Nucleus accumbens (tissue), 56 donors: ENCODE measurements at places on chromosomes 2 and 18.

GRCh38 chr2:119734047-119734446 is 25.7 kb upstream of the PTPN4 start:
- no peak for DNase-seq

DNA sequence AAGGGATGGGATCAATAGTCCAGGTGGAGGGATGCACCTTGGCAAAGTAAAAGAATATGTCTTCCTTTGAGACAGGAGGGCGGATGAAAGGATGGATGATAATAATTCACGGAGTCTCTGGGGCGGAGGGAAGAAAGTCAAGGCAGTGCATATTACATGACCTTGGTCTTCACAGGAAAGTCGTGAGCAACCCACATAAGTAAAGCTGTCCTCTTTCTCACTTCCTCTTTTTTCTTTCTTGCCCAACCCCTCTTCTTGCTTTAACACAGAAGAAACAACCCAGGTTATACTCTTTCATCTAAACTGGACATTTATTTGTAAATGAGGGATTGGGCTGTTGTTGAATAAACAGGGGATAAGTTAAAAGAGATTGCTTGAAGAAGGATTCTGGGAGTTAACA is 168.7 kb upstream of the SKOR2 start:
- no peak for DNase-seq

DNA sequence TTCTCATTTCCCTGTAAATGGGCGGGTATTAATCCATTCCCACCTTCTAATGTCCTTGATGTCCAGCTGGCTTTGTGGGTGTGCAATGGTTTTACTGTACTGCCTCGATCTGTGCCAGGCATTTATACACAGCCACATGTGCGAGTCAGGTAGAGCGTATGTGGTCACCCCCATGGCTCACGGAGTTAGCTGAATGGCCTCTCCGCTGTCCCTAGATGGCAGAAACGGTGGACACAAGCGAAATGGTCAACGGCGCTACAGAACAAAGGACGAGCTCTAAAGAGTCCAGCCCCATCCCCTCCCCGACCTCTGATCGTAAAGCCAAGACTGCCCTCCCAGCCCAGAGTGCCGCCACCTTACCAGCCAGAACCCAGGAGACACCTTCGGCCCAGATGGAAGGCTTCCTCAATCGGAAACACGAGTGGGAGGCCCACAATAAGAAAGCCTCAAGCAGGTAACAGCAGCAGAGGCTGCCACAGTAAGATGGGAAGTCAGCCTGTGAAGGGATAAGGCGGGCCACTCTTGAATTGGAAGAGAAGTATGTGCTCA is 59.1 kb upstream of the EML6 start:
- no peak for DNase-seq

- DNase-seq = no peak
Observed at GRCh38 chr2:126614524-126615227, 41.3 kb upstream of the GYPC start.

DNA sequence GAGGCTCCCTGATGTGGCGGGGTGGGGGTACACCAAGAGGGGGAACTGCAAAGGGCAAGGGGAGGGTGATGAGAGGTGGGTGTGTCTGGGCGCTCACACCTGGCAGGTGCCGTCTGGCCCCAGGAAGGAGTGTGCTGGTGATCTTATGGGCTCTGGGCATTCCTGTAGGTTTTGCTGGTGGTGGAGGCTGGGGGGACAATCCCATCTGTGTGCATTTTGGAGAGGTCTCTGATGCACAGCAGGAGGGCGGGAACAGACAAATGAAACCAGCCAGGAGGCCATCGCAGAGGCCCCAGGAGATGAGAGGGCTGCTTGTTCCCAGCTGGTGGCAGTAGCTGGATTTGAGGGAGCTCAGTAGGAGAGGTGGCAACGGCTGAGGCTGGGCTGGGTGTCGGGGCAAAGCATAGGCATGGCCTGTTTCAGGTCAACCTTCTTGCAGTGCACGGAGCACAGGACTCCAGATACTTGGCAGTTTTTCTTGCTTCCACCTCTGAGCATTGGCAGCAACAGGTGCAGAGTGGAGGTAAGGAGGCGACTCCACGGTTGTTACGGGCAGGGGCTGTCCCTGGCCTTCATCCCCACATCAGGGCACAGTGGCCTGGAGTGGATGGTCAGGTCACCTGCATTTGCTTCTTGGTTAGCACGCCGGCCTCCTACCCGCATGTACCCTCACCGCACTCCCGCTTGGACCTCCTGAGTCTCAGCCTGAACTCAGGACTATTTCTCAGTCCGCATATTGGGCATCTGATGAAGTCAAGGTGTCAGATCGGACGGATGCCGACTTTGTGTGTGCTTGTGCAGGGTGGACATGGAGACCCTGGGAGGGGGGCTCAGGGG is 194.2 kb upstream of the HDAC4 start:
- no peak for DNase-seq

- DNase-seq = no peak
Observed at GRCh38 chr2:180015951-180016709, 9.0 kb upstream of the CWC22 start.

DNA sequence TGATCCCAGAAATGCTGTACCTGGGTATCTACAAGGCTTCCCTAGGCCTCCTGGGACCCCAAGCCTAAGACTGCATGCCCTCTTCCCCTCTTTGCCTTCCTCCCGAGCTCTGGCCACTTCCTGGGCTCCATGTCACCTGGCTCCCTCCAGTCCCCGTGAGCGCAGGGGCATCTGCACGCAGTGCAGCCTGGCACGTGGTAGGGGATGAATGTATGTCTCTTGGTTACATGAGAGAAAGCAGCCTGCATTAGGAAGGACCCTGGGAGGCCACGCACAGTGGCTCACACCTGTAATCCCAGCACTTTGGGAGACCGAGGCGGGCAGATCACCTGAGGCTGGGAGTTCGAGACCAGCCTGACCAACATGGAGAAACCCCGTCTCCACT is 15.8 kb downstream of the PASK start:
- DNase-seq = no peak

GRCh38 chr2:217286833-217287232 is 427.0 kb upstream of the TNP1 start:
- no peak for DNase-seq

DNA sequence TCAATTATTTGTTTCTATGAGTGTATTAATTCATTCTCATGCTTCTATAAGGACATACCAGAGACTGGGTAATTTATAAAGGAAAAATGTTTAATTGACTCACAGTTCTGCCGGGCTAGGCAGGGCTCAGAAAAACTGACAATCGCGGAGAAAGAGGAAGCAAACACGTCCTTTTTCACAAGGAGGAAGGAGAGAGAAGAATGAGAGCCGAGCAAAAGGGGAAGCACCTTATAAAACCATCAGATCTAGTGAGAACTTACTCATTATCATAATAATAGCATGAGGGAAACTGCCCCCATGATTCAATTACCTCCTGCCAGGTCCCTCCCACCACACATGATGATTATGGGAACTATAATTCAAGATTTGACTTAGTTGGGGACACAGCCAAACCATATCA is 294.0 kb downstream of the DSC3 start:
- no peak for DNase-seq

GRCh38 chr2:167475791-167476190 is 587.5 kb downstream of the XIRP2 start:
- no peak for DNase-seq

- DNase-seq = no peak
Observed at GRCh38 chr2:33136566-33136965, 189.8 kb downstream of the LTBP1 start.

DNA sequence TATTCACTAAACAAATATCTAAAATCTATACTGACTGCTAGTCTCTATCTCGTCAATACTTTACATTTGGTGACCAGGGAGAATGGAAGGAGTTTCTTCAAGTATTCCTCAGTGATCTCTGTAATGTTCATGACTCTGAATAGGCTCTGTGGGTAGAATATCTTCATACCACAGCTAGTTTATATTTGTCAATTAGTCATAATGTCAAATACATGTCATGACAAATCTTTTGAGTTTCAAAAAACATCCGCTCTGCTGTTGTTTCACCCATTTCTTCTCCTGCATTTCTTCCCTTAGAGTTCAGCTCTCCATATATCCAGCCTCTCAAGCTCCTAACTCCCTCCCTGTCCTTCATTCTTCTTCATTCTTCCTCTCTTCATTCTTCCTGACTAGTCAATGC is 206.5 kb upstream of the FANCL start:
- DNase-seq = no peak

GRCh38 chr18:49730951-49731391 is 82.4 kb downstream of the ACAA2 start:
- DNase-seq = no peak

- no peak for DNase-seq
Observed at GRCh38 chr2:9003366-9003615, 193 bp downstream of the MBOAT2 start.

- DNase-seq = no peak
Observed at GRCh38 chr18:379681-380330, 112.0 kb upstream of the THOC1 start.

- DNase-seq = no peak
Observed at GRCh38 chr2:104254017-104254416, 599.9 kb upstream of the POU3F3 start.

DNA sequence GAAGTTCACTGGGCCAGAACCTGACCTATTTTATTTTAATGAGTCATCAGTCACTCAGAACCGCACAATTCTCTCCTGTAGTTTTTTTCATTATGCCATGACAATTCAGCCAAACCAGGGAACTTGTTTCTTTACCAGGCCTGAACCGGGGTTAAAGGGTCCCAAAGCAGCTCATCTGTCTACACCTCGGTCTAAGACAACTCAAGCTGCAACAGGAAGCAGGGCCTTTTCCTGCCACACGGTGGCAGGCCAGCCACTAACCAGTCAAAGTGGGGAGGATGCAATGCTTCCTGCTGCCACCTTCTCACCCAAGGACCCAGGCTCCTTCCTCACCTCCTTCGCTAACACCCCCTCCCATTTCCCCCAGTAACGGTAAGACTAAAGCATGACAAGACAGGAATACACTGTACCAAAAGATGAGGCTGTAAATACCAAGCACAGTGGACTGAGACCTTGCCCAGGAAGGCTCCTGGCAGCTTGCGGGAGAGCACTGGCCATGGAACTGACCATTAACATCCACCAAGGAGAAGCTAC is 56.7 kb upstream of the ACKR3 start:
- DNase-seq = peak; percentile 29

DNA sequence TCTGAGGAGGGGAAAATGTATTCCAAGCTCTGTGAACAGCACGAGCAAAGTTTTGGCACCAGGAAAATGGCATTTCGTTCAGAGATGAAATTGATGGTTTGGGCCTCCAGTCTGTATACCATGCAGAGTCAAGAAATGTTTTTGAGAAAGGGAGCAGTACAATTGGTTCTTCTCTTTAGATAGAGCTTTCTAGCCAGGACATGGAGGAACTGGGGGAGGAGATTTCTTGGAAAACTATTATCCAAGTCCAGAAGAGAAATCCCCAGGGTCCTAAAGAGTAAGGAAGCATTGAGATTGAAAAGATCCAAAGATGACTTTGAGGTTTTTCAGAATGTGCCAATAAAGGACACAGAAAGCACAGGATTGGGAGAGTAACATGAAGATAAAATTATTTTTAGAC is 432.4 kb downstream of the TNS1 start:
- DNase-seq = no peak

GRCh38 chr2:183892315-183892941 is 705.9 kb upstream of the ZNF804A start:
- no peak for DNase-seq

GRCh38 chr2:79860228-79861058 is 347.6 kb downstream of the CTNNA2 start:
- no peak for DNase-seq

DNA sequence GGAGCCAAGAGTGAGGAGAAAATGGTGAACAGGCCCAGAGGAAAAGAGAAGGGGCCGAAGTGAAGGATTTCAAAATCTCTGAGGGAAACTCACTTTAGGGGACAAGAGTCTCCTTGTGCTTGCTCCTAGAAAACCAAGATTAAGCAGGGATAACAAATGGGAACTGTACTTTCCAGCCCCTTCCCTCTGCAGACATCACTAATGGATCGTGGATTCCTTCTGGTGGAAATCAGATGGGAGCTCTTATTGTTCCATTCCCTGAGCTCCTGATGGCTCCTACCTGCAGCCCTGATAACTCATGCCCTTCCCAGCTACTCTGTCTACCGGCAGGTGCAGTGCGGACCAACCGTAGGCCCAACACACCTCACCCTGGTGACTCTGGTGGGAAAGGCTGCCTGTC is 20.6 kb upstream of the RESP18 start:
- DNase-seq = no peak

- DNase-seq = no peak
Observed at GRCh38 chr2:157173740-157174184, 83.7 kb upstream of the GALNT5 start.

DNA sequence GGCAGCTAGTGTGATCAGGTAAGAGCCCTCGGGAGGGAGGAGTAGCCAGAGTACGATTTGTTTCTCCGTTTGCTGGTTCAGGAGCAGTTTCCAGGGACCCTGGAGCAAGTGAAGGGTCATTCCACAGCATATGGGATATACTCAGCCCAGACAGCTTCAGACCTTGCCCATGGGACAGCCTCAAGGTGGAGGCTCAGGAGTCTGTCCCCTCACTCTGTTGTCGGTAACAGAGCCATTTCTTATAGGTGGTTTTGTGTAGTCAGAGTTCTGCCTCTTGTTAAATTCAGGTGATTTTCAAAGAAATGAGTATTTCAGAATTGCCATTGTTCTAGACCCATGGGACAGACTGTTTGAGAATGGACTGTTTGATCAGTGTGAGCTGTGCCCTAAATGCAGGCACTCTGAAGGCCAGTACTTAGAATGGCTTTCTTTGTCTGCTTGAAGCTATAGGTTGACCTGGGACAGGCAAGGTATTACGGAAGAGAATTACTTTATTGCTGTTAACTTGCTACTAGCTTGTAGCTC is 15.2 kb downstream of the FMNL2 start:
- no peak for DNase-seq

DNA sequence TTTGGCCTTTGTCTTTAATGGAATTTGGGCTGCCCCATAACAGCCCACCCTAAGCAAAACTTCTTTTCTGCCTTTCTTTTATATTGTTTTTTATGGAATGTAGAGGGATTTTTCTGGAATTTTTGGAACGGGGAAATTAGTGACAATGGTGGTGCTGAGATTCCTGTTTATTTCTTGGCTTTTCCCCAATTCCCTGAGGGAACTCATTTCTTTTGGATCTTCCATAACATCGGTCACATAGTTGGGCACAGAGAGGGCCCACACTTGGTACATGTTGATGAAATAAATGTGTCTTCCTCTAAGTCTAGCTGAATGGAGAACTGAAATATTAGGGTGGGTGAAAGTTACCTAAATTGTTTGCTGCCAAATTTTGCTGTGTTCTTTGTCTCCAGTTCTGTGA is 191.6 kb upstream of the TNP1 start:
- DNase-seq = no peak

DNA sequence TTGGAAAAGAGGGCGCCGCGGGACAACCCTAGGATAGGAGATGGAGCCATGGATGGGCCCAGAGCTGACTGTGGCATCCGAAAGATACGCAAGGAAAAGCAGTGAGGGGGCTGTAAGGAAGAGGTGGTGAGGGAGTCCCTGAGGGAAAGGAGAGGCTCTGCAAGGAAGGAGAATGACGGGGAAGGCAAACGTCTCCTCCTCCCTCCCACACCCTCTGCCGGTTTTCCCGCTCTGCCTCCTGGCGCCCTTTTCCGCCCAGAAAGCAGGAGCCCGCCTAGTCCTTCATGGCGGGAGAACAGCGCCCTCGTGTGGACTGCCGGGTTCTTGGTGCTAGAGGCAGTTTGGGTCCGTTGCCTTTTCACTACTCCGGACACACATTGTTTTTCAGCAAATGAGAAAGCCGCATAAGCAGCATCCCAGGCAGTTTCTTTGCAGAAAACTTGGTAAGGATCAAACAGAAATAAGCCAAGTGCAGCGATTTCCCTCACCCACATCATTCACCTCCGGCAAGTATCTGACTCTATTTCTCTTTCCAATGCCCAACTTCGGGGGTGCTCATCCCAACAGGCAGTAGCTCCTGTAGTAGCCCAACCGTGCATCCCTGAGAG is 200.4 kb downstream of the INO80D start:
- peak; percentile 67 for DNase-seq
